ENCODE measurements at places on chromosomes 4 and X.

DNA sequence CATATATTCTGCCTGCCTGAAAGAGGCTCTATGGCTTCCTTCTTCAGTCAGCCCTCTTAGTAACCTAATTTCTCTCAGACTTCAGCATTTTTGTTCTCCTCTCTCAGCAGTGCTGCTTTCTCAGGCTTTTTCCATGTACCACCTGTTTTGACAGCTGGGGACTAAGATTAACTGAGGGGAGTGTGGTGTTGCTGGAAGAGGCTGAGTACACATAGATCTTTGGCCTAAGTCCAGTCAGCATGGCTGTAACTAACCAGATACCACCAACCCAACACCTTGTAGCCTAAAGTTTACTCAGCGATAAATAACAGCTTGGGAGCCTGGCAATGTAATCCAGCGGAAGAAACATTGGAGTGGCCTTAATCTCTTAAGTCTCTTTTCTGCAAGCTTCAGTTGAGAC lies 85.5 kb downstream of the RTL3 start:
- no peak overlapping the region for H3K4me3 ChIP-seq
- no peaks in the 10 kb centered on the region for H3K27me3 ChIP-seq
- no peak overlapping the region for H3K27ac ChIP-seq
- H3K4me1 ChIP-seq: no peaks in the 10 kb centered on the region
- H3K36me3 ChIP-seq: no peaks in the 10 kb centered on the region

DNA sequence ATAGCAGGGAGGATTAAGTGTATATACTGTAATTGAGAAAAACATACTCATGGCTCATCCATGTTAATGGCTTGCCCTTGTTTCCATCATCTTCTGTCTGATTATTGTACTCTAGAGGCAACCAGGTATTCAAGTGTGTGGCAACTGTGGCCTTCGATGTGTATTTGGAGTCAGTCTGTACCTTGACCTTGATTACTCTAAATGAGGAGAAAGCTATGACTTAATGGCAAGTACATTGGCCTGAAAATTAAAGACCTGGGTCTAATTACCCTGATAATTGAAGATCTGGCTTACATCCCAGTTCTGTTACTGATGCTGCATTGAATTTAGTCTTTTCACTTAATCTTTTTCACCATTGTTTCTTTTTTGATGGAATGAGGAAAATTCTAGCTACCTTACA lies 409.2 kb downstream of the CCSER1 start:
- DNase-seq: no peak
- H3K27me3 ChIP-seq: no peaks in the 10 kb centered on the region
- H3K36me3 ChIP-seq: no peaks in the 10 kb centered on the region
- H3K4me1 ChIP-seq: no peaks in the 10 kb centered on the region

- H3K27me3 ChIP-seq: no peaks in the 10 kb centered on the region
- H3K4me1 ChIP-seq: peaks cover 58% of the 10 kb centered on the region
- H3K4me3 ChIP-seq: peak overlapping the region; percentile 11
- DNase-seq: no peak
- peaks cover 2% of the 10 kb centered on the region for H3K36me3 ChIP-seq
These were observed 178.1 kb downstream of the MAML3 start for GRCh38 chr4:139975830-139976272.

DNA sequence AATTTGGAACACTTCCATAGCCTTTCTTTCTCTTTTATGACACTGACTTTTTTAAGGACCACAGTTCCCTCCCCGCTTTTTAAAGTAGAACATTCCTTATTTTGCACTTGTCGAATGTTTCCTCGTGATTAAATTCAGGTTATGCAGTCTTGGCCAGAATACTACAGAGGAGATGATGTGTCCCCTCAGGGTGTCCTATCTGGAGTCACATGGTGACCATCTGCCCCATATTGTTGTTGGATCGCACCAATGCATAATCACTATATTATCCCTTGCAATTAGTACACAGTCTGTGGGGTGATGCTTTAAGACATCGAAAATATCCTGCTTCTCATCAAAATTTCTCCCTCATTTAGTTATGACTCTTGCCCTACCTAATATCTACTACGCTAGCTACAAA lies 27.4 kb downstream of the WDFY3 start:
- no peaks in the 10 kb centered on the region for H3K36me3 ChIP-seq
- no peaks in the 10 kb centered on the region for H3K27me3 ChIP-seq
- DNase-seq: no peak
- no peaks in the 10 kb centered on the region for H3K4me1 ChIP-seq
- no peak overlapping the region for H3K4me3 ChIP-seq

DNA sequence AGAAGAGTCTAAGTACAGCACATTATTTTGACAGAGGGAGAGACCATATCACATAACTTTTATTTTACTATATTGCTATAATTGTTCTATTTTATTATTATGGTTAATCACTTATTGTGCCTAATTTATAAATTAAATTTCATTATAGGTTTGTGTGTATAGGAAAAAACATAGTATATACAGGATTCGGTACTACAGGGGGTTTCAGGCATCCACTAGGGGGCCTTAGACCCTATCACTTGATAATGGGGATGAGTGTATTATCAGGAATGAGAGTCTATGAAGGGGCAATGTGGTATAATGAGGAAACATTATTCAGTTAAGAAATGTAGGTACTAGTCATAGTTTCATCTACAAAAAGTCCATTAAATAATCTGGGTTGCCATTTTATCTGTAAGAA lies 833.1 kb downstream of the C4orf33 start:
- no peaks in the 10 kb centered on the region for H3K4me1 ChIP-seq
- H3K27me3 ChIP-seq: no peaks in the 10 kb centered on the region
- H3K36me3 ChIP-seq: no peaks in the 10 kb centered on the region
- H3K4me3 ChIP-seq: no peak overlapping the region
- no peak overlapping the region for H3K27ac ChIP-seq

- H3K27me3 ChIP-seq: peaks cover 72% of the 10 kb centered on the region
- no peak for DNase-seq
- H3K36me3 ChIP-seq: peaks cover 1% of the 10 kb centered on the region
- no peak overlapping the region for H3K27ac ChIP-seq
- peak overlapping the region; percentile 82 for H3K4me3 ChIP-seq
- peaks cover 12% of the 10 kb centered on the region for H3K4me1 ChIP-seq
These were observed 528 bp upstream of the SLC25A4 start for GRCh38 chr4:185142564-185142911.

DNA sequence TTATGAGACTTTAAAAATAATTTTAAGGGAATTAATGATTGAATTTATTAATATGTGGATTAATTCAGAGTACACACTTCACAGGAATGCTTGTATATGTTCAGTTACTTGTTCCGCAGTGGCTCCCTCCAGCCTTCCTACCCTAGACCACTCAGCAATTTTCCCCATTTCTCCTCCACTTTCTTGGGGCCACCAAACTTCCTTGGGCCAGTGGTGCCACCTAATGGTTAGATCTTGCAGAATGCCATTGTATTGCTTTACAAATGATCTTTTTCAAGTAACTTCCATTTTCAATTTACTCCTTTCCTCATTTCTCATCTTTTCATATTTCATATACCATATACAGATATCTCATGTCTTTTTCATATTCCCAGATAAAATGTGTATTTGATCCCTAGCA lies 3.6 kb upstream of the RNF175 start:
- no peak overlapping the region for H3K4me3 ChIP-seq
- H3K27ac ChIP-seq: no peak overlapping the region
- H3K4me1 ChIP-seq: no peaks in the 10 kb centered on the region
- H3K27me3 ChIP-seq: peaks cover 37% of the 10 kb centered on the region
- DNase-seq: no peak

DNA sequence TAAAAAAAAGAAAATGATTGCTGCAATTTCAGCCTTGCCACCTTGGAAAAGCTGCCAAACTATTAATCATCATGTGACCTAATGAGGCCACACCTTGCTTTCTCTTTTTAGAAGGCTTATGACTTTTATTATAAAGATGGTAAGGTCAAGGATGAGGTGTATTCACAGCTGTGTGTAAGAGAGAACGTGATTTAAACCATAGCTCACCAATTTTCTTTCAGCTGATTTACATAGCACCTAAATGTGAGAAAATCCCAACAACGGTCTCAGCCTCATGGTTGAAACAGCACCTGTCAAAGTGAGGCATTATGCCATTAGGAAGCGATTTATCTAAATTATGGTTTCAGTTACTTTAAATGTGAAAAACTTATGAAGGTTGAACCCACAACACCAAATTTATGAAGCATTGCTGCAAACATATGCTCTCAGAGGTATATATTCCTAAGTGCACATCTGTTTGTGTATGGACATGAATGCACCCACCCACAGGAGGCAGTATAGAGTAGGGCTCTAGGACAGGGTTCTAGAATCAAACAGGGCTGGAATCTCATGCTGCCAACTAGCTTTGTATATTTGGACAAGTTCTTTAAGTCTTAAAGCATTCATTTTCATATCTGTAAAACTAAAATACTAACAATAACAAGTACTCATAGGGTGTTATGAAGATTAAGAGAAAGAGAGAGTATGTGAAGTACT lies 40.7 kb downstream of the ANXA3 start:
- no peak overlapping the region for H3K4me3 ChIP-seq
- H3K27me3 ChIP-seq: no peaks in the 10 kb centered on the region
- H3K27ac ChIP-seq: no peak overlapping the region
- H3K4me1 ChIP-seq: no peaks in the 10 kb centered on the region
- DNase-seq: no peak
- H3K36me3 ChIP-seq: peaks cover 18% of the 10 kb centered on the region

DNA sequence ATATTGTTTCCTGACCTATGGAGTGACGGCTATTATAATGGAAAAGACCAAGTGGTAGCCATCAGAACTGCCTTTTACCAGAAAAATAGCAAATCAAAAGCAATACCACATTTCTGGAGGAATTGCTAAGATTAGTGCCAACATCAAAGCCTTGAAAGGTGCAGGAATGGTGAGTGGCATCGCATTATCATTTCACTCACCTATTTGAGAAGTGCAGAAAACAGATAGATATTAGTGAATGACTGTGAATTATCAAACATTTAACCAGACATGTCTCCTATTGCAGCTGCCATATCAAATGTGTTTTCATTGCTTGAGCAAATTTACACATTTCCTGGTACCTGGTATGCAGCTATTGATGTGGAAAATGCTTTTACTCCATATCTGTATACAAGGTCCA lies 1638.1 kb upstream of the PABPC4L start:
- no peaks in the 10 kb centered on the region for H3K36me3 ChIP-seq
- no peak overlapping the region for H3K4me3 ChIP-seq
- no peak for DNase-seq
- no peaks in the 10 kb centered on the region for H3K4me1 ChIP-seq

GRCh38 chrX:69178592-69178991 lies 13.3 kb upstream of the PJA1 start:
- H3K27ac ChIP-seq: no peak overlapping the region
- H3K4me3 ChIP-seq: no peak overlapping the region
- H3K27me3 ChIP-seq: peaks cover 6% of the 10 kb centered on the region
- H3K4me1 ChIP-seq: no peaks in the 10 kb centered on the region
- no peaks in the 10 kb centered on the region for H3K36me3 ChIP-seq

GRCh38 chr4:73593631-73594241 lies 26.5 kb downstream of the RASSF6 start:
- no peak overlapping the region for H3K27ac ChIP-seq
- H3K36me3 ChIP-seq: no peaks in the 10 kb centered on the region
- H3K4me3 ChIP-seq: no peak overlapping the region
- no peaks in the 10 kb centered on the region for H3K4me1 ChIP-seq
- no peaks in the 10 kb centered on the region for H3K27me3 ChIP-seq

- H3K27me3 ChIP-seq: no peaks in the 10 kb centered on the region
- H3K4me3 ChIP-seq: no peak overlapping the region
- H3K4me1 ChIP-seq: no peaks in the 10 kb centered on the region
- DNase-seq: no peak
These were observed 10.3 kb downstream of the GNL3L start for GRCh38 chrX:54540289-54540688.

- no peak overlapping the region for H3K27ac ChIP-seq
- H3K4me3 ChIP-seq: no peak overlapping the region
- H3K27me3 ChIP-seq: no peaks in the 10 kb centered on the region
- no peaks in the 10 kb centered on the region for H3K36me3 ChIP-seq
- no peaks in the 10 kb centered on the region for H3K4me1 ChIP-seq
- no peak for DNase-seq
These were observed 28.5 kb upstream of the ANK2 start for GRCh38 chr4:113020966-113021365.

DNA sequence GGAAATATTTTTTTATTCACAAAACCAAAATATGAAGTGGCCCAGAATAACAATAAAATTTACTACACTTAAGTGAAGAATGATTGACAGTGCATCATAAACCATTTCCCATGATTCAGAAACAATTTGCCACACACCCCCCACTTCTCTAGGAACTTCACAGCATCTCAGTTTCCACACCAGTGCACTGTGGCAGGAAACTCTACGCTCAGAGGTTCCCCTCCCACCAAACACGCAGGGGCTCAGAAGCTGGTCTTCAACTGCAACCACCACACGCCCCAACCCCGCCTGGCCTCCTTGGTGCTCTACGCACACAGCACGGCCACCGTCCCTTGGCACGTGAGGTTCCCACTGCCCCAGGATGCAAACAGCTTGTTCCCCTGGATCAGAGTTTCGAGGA lies 63.7 kb downstream of the ZFYVE28 start:
- no peak for DNase-seq
- no peaks in the 10 kb centered on the region for H3K4me1 ChIP-seq
- no peak overlapping the region for H3K4me3 ChIP-seq
- no peaks in the 10 kb centered on the region for H3K36me3 ChIP-seq
- H3K27me3 ChIP-seq: no peaks in the 10 kb centered on the region

DNA sequence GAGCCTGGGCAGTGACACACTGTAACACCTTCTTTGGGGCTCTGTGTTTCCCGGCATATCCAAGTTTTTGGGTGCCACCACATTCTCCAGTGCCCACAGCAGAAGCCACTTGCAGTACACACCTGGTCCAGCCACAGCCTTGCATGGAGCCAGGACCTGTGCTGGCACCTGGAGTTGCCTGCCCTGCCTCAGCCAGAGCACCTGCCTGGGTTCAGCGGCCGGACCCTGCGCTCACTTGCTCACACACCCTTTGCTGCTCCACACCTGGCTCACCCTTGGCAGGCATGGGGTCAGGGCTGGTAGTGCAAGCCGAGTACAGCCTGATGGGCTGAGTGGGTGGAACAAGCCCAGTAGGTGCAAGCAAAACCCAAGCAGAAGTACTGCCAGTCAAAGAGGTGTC lies 1511.1 kb downstream of the TECRL start:
- H3K27ac ChIP-seq: no peak overlapping the region
- H3K36me3 ChIP-seq: no peaks in the 10 kb centered on the region
- no peaks in the 10 kb centered on the region for H3K4me1 ChIP-seq
- H3K27me3 ChIP-seq: no peaks in the 10 kb centered on the region
- no peak for DNase-seq
- H3K4me3 ChIP-seq: no peak overlapping the region

Measured in activated T-helper 1 cell treated with anti-CD3 and anti-CD28 coated beads, Interleukin-12 subunit alpha, Interleukin-12 subunit beta, Interleukin-2, Interleukin-4 antibody, amounts not matched to agents 30 ng/mL and 10 ng/mL and 1 ng/mL, durations not matched to agents 14 hours and 24 hours and 36 hours (primary cell).